NCI-H1436 (cell line): ENCODE measurements at places on chromosomes 4 and X.
A peak's percentile ranks its signal among the peaks of the same experiment; 100 is the strongest.

- DNase-seq, result no peak
These were observed 132.2 kb upstream of the AGA start for GRCh38 chr4:177574446-177574845.

GRCh38 chrX:130170752-130171445 is 863 bp upstream of the RAB33A start:
- DNase-seq, result peak; percentile 92

GRCh38 chrX:41946235-41946634 is 22.9 kb upstream of the CASK start:
- DNase-seq, result no peak

DNA sequence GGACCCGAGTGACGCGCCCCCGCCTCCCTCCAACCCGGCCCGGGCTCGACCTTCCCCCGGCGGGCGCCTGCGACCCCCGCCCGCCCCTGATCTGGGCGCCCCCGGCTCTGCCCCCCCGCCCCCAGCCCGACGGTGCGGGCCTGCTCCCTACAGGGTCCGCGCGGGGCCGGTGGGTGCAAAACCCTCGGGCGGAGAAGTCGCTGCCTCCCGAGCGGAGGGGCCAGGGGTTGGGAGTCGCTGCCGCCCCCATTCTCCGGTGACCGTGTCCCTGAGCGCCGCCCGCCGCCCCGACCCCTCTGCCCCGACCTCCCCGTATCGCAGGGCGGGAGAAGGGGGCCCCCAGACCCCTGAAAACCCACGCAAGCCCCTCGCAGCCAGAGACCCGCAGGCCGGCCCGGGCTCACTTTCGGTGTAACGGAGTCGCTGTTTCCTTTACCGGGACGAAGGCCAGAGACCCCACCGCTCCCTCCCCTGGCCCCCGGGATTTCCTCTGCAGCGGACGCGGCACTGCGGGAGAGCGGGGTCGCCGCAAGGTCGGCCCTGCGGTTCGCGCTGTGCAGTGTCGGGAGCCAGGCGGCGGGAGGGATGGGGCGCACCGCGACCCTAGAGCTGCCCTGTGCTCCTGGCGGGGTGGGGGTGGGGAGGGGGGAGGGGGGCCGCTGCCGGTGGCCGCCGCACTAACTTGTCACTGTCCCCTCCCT is 729 bp upstream of the CPLX1 start:
- DNase-seq, result no peak

DNA sequence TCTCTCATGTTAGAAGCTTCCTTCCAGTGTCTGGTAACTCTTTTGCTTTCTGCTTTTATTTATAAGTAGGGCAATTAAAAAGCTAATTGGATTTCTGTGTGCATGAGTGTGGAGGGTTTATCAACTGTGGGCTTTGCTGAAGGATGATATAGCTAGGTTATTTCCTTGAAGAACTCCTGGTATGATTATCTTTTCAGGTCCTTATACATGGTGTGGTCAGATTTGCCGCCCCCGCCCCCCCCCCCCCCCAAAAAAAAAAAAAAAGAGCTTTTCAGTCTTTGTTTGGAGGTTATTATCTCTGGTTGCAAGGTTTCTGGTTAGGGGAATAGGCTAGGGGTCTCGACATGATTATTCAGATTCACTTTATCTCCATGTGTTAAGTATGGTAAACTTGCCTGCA is 35.9 kb downstream of the MOB1B start:
- no peak for DNase-seq

- no peak for DNase-seq
These were observed 44.9 kb downstream of the CCNG2 start for GRCh38 chr4:77201857-77202256.

GRCh38 chr4:2101346-2102044 is 42.4 kb downstream of the NAT8L start:
- no peak for DNase-seq

DNA sequence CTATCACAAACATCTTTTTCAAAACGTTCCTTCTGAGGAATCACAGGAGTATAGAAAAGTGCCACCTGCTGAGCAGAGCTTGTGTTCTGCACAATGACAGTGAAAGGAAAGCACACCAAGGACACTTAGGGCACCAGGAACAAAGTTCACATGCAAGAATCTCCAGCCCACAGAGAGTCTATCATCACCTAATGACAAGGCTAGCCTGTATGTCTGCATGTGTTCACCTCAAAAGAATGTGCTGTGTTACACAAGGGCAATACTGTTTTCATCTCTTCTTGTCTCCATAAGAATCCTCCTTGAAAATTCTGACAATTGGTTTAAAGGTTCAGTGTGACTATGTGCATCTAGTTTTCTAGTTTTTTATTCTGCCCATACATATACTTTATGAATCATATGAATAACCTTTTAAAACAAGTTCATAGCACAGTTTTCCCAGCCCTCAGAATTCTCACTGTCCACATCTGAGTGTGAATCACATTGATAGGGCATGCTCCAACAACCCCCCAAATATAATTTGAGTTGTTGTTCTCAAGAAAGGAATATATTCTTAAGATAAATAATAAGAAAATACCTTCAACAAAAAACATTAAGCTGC is 118.0 kb downstream of the PWWP3B start:
- no peak for DNase-seq

- DNase-seq, result no peak
These were observed 119.1 kb upstream of the EPHA5 start for GRCh38 chr4:65789341-65789740.

DNA sequence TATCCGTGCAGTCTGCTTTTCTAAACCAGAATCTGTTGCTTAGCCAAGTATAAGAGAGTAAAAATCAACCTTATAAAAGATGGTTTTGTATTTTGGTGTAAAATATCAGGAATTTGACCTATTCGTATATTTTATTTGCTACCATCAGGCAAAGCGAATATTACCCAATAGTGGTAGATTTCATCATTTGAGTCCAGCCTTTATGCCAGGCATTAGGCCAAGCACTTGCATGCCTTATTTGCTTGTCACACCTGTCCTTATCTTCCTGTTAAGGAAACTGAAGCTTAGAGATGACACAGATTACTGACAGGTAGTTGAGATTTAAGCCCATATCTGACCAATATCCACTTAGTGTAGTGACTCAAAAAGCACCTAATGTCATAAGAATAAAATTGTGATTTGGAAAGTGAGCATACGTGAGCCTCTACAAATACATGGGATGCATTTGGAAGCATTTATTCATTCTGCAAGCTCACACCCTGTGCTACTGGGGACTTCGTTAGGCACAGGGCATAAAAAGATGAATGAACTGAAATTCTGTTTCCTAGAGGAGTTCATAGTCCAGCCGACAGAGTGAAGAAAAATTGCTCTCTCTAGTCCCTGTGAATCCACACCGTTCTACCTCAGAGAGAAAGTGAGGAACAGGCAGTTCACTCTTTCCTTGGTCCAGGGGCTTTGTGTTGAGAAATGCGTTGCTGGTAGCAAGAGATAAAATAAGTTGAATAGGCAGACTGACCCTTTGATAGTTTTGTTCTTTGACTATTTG is 2.3 kb upstream of the RNF212 start:
- no peak for DNase-seq

GRCh38 chrX:2283111-2283859 is 217.5 kb downstream of the DHRSX start:
- DNase-seq, result no peak

DNA sequence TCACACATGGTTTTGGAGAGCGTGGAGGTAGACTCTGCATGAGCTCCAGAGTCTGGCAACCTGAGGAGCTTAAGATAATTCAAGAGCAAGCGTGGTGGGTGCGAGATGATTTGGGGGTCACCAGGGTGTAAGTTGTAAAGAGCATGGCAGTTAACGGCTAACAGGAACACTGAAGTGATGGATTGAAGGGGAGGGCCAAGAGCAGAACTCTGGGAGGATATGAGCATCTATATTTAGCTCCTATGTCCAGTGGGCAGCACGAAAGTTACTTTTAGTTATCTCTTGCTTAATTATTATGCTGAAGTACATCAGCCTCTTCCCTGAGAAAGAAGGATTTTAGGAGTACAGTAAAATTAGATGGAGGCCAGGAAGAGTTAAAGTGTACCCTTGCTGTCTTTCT is 231.9 kb upstream of the HAND2 start:
- DNase-seq, result no peak

DNA sequence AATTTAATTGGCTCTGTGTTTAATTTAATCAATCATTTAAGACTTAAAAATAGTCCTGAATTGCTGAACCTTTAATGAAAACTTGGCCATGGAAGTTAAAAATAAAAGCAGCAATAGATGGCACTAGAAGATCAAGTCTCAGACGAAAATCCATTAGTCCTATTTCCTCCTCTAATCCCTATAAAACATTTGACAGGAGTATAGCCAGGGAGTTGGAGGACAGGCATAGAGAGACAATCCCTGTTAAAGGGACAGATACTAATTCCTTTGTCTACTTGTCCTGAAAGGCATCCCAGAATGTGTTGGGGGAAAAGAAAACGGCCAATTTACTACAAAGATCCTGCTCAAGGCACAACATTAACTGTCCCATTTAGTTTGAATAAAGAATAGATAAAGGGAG is 276.3 kb upstream of the TACR3 start:
- DNase-seq, result no peak

DNA sequence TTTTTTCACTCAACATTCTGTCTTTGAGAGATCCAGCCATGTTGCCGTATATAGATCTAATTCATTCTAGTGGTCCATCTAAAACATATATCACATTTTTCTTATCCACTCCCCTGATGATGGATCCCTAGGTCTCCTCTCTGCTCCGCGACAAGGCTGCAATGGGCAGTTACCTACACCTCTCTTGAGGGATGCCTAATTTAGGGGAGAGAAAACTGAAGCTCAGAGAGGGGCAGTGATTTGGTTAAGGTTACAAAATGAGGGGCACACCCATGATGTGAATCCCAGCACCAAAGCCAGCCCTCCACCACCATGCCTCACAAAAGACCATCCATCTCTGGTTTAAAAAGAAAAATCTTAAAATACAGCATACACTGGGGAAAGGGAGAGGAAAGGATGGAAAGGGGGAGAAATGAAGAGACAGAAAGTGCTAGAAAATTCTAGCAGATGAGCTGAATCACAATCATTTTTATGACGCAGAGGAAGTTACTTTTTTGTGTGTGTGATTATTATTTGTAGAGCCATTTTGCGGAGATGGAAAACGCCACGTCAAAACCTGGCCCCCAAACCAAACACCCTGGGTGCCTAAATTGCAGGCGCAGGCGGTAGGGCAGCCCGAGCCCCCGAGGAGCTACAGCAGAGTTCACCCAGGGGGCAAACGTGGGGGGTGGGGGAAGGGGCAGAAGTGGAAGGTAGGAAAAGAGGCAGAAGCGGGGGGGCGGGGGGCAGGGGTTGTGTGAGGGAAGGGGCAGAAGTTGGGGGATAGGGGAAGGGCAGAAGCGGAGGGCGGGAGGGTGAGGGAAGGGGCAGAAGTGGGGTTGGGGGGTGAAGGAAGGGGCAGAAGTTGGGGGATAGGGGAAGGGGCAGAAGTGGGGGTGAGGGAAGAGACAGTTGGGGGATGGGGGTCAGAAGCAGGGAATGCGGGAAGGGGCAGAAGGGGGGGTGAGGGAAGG is 1.3 kb upstream of the TSPYL2 start:
- peak; percentile 13 for DNase-seq

DNA sequence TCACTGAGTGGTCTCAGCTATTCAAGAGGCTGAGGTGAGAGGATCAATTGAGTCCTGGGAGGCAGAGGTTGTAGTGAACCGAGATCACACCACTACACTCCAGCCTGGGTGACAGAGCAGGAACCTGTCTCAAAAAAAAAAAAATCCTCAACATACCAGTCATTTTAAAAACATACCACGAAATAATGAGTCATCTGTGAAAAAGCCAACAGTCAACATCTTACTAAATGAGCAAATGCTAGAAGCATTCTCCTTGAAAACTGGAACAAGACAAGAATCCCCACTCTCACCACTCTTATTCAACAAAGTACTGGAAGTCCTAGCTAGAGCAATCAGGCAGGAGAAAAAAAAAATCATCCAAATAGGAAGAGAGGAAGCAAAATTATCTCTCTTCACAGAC is 104.0 kb upstream of the ARHGEF9 start:
- DNase-seq, result no peak

GRCh38 chr4:110059556-110060191 is 138.7 kb downstream of the ELOVL6 start:
- DNase-seq, result no peak

GRCh38 chrX:123121241-123121640 is 62.8 kb upstream of the GRIA3 start:
- no peak for DNase-seq

DNA sequence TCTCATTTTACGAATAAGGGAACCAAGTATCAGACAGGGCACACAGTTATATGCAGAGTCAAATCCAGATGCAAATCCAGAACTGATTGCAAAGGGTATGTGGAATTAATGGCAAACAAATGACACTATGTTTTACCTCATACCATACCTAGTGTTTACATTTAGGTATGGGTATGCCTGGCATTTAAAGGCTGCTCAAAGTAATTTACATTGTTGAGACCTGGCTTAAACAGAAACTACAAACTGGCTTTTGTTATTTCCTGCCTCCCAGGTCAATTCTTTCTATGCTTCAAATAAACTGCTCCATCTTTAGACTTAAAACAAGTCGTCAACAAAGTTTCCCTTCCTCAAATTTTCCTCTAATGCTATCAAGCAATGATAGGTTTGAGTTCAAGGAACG is 33.7 kb downstream of the ANKRD17 start:
- DNase-seq, result no peak

- no peak for DNase-seq
These were observed 1476.1 kb upstream of the TENM3 start for GRCh38 chr4:180766944-180767729.

GRCh38 chr4:25658777-25659176 is 3.1 kb downstream of the SLC34A2 start:
- DNase-seq, result no peak

- no peak for DNase-seq
These were observed 111.6 kb upstream of the CXCL13 start for GRCh38 chr4:77493829-77494551.

- DNase-seq, result peak; percentile 32
These were observed 128.5 kb downstream of the PRSS12 start for GRCh38 chr4:118224243-118224829.

- DNase-seq, result no peak
These were observed 24.5 kb upstream of the GPR78 start for GRCh38 chr4:8555716-8556115.

DNA sequence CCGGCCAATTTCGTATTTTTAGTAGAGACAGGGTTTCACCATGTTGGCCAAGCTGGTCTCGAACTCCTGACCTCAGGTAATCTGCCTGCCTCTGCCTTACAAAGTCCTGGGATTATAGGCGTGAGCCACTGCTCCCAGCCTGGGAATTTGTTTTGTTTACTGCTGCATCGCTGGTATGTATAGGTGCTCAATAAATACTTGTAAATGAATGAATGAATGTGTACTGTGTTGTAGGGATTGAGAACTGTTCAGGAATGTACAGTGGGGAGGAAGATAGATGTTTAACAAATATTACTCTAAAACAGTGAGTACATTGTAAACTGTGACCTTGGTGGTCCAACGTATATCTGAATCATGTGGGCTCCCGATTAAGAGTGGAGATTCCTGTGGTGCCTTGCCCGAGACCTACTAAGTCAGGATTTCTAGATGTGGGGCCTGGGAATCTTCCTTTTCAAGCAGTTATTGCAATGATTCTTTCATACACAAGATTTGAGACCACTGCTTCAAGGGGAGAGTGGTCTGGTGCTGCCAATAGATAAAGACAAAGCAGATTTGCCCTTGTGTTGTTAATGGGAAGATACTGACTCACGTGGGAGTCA is 41.0 kb downstream of the WWC2 start:
- no peak for DNase-seq

GRCh38 chrX:24412637-24413363 is 52.3 kb upstream of the PDK3 start:
- DNase-seq, result no peak

GRCh38 chrX:131747173-131747572 is 203.3 kb downstream of the OR13H1 start:
- DNase-seq, result no peak
